Kidney (tissue), 22 donors: ENCODE measurements at places on chromosomes 5 and 9.

DNA sequence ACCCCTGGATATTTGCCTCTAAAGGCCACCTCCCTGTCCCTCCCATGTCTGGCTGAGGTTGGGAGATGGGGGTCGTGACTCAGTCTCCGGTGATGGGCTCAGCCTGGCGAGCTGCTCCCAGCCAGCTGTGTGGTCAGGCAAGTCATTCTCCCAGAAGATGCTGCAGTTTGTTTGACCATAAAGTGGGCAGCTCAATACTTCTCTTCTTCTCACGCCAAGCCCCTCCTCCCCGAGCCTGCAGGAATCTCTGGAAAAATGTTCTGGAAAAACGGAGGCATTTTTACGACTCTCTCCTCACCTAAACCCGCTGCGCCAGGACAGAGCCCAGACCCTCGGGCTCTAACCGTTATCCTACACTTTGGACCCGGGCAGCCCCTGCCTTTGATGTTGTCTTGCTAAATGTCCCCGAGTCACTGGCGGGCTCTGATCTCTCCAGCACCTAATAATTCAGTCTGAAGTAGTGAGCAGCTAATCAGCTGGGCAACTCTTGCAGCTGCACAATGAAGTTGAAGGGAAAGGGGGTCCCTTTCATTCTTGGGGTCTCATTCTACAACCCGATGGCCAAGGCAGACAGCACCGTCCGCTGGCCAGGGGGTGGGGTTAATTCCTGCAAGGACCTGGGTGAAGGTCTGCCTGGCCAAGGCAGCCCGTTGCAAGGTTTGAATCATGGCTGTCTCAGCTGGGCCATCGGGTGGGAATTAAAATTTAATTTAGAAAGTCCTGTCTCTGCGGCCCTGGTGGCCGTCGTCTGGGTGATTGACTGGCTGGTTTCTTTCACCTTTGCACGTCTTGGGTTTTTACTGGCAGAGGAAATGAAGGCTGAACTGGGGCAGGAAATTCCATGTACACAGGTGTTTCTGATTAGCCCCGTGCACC is 12.3 kb downstream of the DCANP1 start:
- no peak for DNase-seq

GRCh38 chr9:87223392-87224246 is 274.0 kb upstream of the DAPK1 start:
- DNase-seq, result peak; percentile 76

GRCh38 chr5:53403758-53404157 is 76.7 kb upstream of the FST start:
- DNase-seq, result no peak

- DNase-seq, result no peak
Measured at GRCh38 chr9:106928350-106928749, 65.4 kb downstream of the ZNF462 start.

GRCh38 chr9:76292658-76293057 is 101.6 kb downstream of the RFK start:
- no peak for DNase-seq

GRCh38 chr5:110475529-110475928 is 250.9 kb downstream of the TMEM232 start:
- DNase-seq, result no peak

DNA sequence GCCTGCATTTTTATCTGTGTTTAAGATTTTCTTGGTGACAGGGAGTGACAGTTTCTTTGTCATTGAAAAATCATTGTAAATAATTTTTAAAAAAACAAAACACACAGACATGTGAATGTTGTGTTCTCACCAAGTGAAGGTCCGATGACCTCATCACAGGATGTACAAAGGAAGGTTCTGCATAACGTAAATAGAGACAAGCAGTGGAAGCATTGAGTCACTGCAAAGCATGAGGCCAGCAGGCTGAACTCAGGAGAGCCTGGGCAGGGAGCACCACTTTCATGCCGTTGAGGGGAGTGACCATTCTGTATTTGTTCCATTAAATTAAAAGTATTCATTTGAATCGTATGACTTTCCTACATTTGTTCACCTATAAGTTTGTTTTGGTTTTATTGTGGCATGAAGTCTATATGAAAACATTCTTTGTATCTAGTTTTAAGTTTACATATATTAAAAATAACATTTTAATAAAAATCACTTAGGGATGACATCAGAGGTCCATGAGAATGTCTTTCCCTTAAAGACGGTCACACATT is 70.4 kb upstream of the TLE1 start:
- DNase-seq, result no peak

GRCh38 chr5:91503321-91503720 is 120.2 kb upstream of the ARRDC3 start:
- no peak for DNase-seq

- no peak for DNase-seq
Measured at GRCh38 chr5:159101685-159102084, 2.0 kb upstream of the EBF1 start.

DNA sequence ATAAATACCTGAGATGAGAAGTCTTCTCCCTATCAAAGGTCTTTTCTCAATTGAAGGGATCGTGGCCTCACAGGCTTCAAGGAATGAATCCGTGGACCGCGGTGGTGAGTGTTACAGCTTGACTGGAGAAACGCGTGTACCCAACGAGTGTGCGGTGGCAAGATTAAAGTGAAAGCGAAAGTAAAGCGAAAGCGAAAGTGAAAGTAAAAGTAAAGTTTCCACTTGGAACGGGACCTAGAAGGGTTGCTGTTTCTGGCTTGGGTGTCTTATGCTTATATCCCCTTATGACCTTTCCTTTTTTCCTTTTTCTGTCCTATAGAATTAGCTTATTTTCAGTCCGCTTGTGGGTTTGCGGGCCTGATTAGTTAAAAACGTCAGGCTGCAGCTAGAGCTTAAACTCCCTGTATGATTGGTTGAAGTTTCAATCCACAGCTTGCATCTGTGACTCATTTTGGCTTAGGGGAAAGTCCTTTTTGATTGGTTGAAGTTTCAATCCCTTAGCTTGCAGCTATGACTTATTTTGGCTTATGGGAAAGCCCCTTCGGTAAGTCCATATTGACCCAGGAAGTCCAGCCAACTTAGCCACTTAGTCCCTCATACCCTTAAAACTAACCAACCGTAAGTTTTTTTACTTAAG is 924.3 kb upstream of the CDH10 start:
- DNase-seq, result no peak

DNA sequence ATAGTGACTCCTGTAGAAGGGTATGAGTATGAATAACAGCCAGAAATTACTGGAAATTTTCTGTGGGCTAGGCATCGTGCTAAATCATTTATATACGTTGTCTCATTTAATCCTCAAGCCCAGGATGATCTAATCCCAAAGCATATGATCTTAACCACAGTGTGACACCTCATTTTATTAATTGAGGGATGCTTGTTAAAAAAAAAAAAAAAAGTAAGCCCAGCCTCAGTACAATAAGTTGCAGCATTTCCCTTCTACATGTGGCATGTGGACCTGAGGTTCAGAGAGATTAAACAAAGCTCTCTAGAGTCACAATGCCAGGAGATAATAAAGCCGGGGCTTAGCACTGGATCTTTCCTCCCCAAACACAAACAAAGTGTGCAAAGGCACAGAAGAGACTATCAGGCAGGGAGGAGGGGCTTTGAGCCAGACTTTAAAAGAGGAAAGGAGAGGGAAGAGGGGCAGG is 49.5 kb downstream of the KLF4 start:
- DNase-seq, result no peak

DNA sequence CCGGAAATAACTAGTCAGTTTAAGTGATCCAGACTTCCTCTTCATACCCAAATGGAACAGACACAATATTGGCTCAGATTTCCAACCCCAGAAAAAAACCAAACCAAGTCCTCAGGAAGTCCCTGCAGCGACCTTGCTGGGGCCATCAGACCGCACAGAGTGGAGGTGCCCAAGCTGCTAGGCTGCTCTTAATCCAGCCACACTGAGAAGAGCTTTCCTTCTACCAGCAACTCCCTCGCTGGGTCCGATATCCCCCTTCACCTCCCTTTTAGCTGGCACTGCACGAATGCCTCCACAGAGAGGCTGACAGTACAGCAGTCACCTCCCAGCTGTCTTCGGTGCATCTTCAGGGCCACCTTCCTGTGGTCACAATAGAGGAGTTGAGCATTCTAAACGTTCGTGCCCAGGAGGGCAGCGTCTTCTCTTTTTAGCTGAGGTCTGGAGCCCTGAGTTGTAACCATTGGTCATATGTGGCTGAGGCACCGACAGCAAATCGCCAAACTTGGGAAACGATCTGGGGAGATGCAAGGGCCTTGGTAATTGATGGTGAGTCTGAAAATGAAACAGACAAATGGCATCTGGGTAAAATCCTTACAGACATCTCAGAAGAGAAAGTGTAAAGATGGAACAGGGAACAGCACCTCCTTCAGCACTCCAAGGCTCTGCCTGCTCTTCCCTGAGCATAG is 5.7 kb downstream of the NAIF1 start:
- DNase-seq, result no peak

- DNase-seq, result no peak
Measured at GRCh38 chr9:99385215-99385614, 163.1 kb downstream of the SEC61B start.

GRCh38 chr5:958701-959571 is 49.7 kb upstream of the NKD2 start:
- peak; percentile 75 for DNase-seq

DNA sequence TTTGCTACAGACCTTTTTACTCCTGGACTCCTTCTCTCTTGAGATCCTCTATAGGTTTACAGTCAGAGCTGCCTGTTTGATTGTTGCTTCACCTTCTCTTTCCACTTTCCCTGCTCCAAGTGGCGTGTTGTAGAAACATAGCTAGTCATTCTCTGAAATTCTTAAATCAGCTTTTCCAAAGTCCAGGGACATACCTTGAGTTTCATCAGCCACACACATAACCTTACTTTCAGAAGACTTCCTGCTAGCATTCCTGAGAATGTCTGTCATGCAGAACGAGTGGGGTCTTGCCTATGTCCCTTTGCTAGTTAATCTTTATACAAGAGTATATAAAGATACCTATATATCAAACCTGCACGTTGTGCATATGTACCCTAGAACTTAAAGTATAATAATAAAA is 230.3 kb upstream of the ZNF462 start:
- DNase-seq, result no peak

- DNase-seq, result no peak
Measured at GRCh38 chr5:55594671-55595070, 59.9 kb upstream of the PLPP1 start.

DNA sequence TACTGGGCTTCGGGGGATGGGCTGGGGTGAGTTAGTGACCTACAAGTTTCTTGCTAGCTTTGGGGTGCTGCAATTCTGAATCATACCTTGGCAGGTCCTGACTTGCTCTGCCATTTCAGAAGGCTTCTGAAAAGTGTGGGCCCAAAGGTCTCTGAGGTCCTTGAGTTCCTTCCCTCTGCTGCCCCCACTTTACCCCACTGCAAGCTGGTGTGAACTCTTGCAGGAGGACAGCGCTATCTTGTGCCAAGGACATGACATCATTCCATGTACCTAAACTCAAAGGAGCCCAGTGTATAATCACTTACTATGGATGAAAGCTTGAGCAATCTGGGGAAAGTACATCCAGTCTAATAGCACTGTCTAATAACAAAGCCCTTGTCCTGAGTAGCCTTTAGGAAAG is 157.4 kb downstream of the RMI1 start:
- no peak for DNase-seq

- no peak for DNase-seq
Measured at GRCh38 chr9:128169492-128169891, 9.4 kb downstream of the BBLN start.

DNA sequence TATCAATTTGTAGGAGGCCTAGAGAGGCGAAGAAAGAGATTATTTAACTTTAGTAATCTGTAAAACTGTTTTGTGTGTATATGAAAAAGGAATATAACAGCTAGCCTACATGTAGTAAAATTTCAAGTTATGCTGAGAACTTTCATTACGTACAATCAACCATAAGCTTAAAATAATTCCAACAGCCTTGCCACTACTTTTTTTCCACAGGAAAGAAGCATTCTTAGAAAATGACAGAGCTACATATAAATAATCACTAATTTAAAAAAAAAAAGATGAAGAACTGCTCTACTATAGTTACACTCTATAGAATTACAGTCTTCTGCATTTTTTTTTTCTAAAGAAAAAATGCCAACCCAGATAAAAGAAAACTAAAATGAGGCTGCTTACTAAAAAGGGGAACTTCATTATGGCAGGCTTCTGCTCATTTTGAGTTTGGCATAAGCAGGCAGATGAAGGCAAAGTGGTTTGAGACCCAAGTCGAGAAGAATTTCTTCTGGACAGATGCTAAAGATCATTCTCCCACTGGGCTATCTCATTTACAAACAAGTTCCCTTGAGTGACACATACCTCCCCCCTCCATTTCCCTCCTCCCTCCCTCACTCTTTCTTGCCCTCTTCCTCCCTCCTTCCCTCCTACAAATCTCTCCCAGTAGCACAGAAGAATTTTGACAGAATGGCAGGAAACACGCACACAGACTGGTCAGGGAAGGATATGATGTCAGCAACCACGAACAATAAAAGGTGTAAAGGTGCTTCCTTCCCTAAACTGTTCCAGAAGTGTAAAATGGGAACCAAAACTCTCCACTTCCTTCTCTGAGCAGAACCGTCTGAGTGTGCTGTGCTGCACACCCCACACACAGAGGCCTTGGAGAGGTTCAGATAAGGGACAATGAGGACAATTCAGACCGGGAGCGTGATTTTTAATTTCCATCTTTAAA is 56.1 kb downstream of the MEF2C start:
- DNase-seq, result no peak

DNA sequence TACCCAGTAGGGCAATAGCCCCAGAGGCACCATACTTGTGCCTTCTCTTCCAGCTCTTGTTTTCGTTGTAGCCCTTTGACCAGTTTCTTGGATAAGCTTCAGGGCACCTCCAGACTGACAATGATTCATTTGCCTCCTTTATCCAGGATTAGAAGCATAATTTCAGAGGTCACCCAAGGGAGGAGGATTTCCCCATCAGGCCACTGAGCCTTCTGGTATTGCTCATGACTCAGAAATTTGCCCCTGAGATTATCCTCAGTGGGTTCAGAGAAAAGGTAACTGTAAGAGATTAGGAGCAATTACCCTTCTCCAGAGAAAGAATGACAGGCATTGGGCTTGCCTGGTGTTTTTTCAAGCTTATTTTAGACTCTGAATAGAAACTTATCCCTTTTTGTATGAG is 147.9 kb downstream of the MSX2 start:
- no peak for DNase-seq

DNA sequence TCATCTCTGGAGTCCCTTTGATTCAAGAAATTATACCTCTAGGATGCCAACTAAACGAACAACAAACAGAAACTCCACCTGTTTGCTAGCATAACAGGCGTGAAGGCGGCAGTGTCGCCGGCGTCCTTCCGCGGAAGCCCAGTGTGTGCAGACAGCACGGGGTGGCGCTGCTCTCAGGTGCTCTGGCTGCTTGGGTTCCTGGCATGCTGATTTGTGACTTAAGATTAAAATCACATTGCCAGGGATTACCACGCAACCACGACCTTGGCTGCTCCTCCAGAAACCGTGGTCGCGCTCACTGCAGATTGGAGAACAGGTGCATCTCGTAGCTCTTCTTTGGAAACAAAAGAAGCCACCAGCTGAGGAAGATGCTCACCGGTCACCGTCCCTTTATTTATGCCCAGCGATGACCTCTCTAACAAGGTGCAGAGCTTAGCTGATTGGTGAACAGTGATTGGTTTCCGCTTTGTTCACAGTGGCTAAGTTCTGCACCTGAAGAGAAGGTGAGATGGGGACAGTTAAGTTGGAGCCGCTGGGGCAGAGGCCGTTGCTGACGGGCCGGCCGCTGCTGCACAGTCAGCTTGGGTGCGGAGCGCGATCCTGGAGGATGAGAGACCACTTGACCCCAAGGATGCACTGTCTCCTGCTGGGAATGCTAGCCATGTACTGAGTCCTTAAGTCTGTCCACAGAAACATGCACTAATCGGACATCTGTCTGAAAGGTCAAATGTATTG is 232.3 kb downstream of the FANCC start:
- DNase-seq, result no peak
